ENCODE measurements at places on chromosomes 16 and 17.

DNA sequence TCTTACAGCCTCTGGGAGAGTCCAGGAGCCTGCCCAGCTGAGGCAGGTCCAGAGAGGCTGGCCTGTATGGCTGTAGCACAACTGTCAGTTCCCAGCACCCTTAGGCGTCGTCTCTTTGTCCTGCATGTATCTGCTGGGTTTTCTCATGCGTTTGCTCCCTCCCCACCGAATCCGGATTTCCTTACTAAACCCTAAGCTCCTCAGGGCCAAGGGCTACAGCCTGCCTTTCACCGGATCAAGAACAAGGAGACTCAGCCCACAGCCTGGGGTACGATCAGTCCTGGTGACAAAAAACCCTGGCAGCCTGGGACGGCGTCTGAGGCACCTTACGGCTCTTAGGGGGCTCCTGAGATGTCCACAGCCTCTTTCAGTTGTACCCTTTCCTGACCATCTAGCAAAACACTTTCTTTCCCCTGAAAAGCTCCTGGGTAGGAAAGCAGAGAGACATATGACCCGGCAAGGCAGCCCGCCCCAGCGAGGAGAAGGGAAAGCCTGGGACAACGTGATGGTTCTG is 12.2 kb downstream of the HIC1 start:
- DNase-seq = no peak

DNA sequence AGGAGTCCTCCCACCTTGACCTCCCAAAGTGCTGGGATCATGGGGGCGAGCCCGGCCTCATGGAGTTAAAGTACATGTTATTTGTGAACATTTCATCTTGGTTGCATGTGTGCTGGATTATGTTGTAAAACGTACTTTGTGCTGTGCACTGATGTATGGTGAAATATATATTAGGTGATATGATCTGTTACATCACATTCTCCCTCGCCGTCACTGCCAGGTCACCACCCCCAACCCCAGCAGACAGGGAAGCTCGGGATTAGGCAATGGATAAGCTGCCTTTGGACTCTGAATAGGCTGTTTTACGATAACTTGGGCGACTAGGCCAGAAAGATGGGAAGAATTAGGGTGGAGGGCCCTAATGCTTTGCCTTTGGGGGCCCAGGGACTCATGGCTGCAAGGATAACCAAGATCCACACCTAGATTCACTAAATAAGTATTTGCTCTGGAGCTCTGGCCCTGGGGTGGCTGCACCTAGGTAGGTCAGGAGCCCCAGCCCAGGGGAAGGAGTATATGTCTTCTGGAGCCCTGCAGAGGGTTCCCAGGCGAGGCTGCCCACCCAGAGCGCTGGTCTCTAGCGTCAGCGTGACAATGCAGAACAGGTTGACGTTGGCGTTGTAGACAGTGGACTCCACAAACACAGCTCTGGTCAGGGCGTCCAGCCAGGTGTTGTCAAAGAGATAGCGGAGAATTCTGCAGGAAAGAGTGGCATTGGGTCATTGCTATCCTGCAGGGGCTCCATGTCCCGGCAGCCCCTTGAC is 27.1 kb upstream of the GCSH start:
- DNase-seq = no peak

DNA sequence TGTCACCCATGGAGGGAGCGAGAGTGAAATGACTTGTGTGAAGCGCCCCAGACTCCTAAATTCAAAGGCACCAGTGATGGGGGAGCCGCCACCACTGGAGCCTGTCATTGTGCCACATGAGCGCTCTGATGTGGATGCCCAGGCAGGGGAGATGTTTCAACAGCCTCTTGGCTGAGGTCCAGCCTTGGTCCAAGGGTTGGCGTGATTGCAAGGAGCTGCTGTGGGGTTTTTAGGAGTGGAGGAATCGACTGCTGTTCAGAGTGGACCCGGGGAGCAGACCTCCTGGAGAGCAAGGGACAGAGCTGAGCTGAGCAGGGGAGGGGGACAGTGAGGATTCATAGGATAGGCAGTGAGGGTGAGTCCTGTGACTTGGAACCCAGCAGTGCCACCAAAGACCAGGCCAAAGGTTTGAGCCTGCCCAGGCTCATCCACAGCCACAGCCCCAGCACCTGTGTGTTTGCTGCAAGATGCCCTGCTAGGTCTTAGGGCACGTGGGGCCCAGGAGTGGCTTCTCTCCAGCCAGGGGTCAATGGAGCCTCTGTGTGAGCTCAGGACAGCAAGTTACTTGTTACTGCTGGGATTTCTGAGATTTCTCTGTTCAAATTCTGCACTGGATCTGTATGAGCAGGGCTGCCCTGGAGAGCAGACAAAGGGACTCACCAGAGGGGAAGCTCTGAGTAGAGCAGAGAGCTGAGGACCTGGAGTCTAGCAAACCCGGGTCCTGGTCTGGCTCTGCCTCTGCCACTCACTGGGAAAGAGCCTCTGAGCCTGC is 20.3 kb downstream of the RHBDL3 start:
- no peak for DNase-seq

GRCh38 chr16:3949946-3950342 is 69.4 kb upstream of the CREBBP start:
- no peak for DNase-seq

DNA sequence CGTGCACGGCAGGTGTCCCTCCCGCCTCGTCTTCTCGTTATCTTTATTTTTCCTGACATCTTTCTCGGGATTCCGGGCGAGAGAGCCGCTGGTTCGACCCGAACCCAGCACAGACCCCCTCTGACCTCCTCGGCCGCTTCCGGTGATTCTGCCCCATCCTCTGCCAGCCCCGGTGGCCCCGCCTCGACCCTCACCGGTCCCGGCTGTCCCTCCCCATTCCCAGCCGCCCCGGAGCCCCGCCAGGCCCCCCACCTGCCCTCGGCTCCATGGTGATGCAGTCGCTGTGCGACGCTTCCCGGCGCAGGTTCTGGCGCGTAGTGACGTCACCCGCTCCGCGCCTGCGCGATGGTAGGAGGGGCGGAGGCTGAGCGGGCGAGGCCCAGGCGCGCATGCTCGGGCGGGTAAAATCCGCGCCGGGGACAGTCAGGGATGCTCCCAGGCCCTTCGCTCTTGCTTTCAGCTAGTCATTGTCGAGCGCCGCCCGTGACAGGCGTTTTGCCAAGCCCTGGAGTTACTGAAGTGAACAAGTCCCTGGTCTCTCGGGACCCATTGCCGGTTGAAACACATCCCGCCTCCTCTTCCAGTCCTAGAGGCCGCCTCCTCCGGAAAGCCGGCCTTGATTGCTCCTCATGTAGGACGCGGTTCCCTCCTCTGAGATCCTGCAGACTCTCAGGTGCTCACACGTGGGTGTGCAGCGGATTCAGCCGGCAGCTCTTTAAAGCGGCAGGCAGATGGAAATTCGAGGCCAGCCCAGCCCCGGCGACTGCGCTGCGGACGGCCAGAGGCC is at the start of gene MTHFSD:
Gene MTHFSD (minus strand): TSS at position 319 of the 787 bp plus-strand sequence. CDS start 51 bp downstream, at position 268.
- DNase-seq = peak; percentile 97

DNA sequence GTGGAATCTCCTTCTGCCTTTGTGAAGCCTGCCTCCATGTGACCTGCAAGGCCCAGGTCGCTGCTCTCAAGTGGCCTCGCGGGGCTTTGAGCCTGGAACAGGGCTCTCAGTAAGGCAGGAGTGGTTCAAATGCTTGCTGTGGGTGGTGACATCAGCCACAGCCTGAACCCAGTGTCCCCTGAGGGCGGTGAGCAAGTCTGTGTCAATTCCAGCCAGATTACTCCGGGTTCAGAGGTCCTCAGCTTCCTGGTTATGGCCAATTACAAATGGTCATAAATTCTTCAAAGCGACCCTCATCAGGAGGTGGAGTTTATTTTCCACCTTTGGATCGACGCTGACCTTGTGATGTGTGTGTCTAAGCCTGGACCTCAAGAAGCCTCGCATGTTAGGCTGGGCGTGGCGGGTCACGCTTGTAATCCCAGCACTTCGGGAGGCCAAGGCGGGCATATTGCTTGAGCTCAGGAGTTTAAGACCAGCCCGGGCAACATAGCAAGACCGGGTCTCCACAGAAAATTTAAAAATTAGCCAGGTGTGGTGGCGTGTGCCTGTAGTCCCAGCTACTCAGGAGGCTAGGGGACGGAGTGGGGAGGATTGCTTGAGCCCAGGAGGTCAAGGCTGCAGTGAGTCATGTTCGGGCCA is 17.3 kb downstream of the LGALS3BP start:
- DNase-seq = no peak

- DNase-seq = no peak
These were observed 2.8 kb upstream of the PMFBP1 start for GRCh38 chr16:72174726-72175125.

GRCh38 chr17:54157542-54157941 is 334.8 kb downstream of the KIF2B start:
- DNase-seq = no peak

DNA sequence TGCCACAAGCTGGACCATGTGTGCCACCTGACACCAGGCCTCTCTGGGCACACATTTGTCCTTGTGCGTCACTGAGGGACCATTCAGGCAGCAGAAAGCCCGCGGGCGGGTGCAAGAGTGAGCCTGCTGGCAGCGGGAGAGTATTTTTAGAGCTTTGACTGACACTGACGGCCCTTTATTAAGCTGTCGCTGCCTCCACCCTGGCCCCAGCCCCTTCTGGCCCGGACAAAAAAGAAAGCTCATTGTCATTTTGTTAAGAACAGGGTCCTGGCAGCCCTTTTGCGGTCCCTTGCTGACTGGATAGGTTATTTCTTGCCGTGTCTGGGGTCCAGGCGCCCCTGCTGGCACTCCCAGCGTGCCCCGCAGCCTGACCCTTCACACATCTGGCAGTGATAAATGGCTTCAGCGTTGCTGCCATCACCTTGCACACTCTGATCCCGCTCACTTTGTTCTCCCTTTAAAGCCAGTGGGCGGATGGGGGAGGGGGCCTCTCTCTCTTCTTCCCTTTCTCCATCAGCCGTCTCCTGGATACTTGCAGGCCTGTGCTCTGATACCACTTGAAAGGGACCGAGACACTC is 78.4 kb upstream of the NKD1 start:
- no peak for DNase-seq

DNA sequence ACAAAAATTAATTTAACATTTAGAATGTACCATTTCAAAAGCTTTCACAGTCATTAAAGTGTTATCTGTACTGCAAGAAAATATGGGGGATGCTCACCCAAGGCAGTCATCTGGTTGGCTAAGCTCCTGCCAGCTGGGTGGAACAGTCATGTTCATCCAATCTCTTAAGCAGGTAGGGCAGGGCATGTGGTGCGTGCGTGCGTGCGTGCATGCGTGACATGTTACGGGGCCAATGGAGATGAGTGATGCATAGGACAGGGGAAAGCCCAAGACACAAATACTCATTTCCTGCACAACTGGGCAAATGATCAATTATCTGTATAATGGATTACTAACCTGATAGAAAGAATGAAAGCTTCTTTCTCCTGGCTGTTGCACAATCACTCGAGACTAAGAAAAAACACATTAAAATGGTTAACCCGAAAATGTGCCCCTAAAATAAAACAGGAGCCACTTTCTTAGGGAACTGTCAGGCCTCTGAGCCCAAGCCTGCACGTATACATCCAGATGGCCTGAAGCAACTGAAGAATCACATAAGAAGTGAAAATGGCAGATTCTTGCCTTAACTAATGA is 104.4 kb downstream of the MYO1D start:
- no peak for DNase-seq

GRCh38 chr16:56360117-56361008 is 65.0 kb downstream of the AMFR start:
- no peak for DNase-seq

DNA sequence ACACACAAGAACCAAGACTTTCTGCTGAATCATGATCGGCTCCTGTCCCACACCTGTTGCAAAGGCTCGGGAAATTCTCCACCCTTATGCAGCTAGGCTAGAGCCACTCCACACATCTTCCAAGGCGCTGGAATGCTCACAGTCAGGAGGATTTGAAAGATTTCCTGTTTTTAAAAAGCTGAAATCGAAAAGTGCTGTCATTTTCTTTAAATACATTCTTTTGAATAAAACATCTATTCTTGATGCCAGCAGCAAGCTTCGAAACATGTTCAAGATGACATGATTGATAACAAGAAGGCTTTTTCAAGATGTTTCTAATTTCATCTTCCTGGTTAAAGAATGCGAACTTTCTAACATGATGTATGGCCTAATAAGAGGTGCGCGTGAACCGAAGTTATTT is 219.7 kb upstream of the CDH5 start:
- DNase-seq = no peak

- no peak for DNase-seq
These were observed 264.3 kb downstream of the CPPED1 start for GRCh38 chr16:12539185-12539929.

GRCh38 chr16:66538910-66539309 is 11.0 kb downstream of the TK2 start:
- DNase-seq = no peak

- no peak for DNase-seq
These were observed 183.0 kb downstream of the PRKCA start for GRCh38 chr17:66485309-66485947.

GRCh38 chr16:86975445-86975844 is 341.7 kb downstream of the C16orf95 start:
- DNase-seq = no peak

DNA sequence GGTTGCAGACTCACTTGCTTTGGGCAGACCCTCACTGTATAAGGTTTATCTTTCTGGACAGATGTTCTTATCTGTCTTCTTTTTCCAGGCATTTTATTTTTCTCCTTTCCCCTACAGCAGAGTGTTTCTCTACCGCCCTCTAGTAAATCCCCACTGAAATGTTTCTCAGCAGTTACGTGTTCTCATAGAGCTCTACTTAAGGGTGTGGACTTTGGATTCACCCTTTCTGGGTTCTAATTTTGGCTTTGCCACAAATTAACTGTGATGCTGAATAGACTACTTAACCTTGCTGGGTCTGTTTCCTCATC is 2.0 kb downstream of the ADAT1 start:
- no peak for DNase-seq

DNA sequence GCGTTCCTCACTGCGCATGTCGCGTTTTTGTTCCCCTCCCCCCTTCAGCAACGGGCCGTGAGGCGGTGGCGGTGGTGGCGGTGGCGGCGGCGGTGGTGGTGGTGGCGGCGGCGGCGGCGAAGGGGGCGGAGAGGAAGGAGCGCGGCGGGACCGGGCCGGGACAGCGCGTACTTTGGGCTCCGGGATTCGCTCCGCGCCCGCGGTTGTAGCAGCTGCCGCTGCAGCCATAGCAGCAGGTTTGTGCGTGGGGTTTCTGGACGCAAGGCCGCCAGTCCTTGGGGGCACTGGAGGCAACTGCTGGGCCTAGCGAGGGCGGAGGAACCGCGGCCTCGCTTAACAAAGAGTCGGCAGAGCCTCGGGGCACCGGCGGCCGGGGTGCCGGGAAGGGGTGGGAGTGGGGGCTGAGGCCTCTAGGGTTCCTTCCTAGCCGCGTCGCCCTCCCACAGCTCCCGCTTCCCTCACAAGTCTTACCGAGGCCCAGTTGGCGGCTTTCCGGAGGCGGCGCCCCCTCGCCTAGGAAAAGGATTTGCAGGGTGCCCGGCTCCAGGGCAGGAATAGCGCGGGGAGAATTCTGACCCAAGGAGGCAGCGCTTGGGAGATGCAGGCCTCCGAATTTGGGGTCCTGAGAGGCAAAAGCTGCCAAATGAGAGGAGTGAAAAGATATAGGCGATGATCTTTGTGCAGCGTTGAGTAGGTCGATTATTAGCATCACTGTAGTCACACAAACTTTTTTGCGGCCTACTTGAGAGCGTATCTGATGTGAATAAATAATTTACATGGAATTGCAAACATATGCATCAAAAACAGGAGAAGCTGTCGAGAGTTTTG is at the start of gene DDX42:
Gene DDX42 (plus strand): TSS at position 30 of the 828 bp plus-strand sequence. CDS start 12,880 bp downstream, outside the sequence.
- DNase-seq = peak; percentile 85

GRCh38 chr17:2937331-2938003 is 125.9 kb downstream of the OR1D5 start:
- DNase-seq = no peak

Measured in T-helper 9 cell (primary cell).